ENCODE measurements at places on chromosomes 2 and 18.

DNA sequence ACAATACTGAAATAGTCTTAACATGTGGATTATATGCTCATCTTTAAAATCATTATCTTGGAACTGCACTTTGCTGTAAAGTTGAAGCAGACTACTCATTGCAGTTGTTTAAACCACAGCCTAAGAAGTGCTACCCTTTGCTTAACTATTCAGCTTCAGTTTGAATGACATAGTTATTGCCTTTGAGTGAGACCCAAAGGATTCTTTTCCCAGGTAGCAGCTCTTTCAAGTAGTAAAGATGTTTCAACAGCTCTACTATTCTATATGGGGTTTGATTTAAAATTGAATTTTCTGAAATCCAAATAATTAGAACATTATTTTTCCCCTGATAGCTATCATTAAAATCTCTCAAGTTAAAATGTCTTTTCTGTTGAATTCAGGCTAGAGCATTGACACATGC, 1.1 kb downstream of the SCG2 start:
- DNase-seq: no peak

DNA sequence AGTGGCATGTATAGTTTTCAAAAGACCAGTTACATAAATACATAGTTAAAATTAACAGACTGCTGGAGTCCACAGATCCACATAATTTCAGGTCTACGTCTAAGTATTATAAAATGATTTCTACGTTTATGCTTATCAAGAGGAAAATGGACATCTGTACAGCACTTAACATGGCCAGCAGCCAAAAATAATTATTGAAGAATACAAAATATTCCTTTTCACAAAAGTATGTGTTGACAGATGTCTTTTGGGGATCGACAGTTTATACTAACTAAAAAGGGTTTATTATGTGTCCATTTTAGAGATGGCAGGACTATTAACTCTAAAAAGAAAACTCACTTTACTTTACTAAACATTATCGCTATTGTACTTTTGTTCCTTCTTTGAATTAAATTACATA, 112.9 kb upstream of the RNU4ATAC start:
- DNase-seq: no peak

DNA sequence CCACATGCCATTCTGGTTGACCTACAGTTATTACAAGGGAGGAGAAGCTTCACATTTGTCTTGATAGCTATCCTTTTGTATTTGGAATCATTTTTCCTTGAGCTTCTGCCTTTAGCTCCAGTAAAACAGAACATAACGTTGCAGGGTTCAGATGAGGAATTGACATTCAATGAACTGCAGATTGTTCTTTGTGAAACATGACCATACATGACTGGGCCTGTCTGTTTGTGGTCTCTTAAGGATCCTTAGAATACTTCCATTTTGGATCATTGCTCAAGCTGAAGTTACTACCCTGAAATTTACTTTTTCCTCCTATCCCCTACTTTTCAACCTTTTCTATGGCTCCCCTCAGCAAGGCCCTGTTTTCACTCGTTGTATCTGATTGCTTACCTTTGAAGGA, 1281.7 kb upstream of the CELF4 start:
- DNase-seq: no peak

- DNase-seq: no peak
Measured at GRCh38 chr2:228673876-228674554, 492.5 kb upstream of the SPHKAP start.

DNA sequence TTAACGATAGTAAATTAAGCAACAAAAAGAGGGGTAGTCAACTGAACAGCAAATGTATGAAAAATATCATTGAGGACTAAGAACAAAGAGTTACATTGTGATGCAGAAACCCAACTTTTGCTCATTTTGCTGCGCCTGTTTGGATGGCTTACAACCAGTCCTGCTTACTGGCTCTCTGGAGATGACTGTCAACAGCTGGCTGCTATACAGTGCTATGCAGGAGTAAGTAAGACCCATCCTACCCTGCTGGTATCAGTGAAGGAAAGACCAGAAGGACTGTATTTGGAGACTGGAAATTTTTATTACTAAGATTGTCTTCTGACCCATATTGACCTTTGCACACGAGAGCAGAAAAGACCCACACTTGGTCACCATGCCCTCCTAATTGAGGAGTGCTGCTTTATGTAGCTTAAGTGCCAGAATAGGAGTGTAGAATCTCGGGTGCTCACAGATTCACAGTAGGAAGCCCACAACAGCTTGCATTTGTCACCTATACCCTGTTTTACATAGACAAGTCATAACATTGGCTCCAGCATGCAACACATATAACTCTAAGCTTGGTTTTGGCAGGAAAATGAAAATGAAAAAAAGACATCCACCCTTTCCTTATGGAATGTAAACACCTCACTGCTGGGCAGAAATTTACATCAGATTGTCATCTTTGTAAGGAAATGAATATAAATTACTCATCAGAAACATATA, 1915.0 kb upstream of the CELF4 start:
- no peak for DNase-seq

- no peak for DNase-seq
Measured at GRCh38 chr18:2411381-2411960, 159.8 kb downstream of the METTL4 start.

- no peak for DNase-seq
Measured at GRCh38 chr2:12099374-12099773, 352.9 kb downstream of the LPIN1 start.

- DNase-seq: no peak
Measured at GRCh38 chr2:3617198-3617890, 22.4 kb downstream of the COLEC11 start.

DNA sequence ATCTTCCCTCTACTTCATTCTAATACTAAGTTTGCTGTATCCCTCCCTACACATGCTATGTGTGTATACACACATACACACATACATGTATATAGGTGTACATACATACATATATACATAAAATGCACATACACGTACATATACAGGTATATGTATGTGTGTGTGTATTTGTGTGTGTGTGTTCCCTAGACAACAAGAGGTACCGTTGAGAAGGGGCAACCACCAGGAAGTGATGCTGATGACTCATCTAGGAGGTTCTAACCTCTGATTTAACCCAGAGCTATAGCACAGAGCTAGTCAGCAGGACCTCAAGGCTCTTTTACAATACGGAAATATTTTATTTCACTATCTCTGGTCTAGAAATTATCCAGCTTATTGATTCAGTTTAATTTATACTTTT, 139.2 kb downstream of the LAMA3 start:
- no peak for DNase-seq

GRCh38 chr18:9517869-9518268, 42.6 kb downstream of the RALBP1 start:
- DNase-seq: no peak

- no peak for DNase-seq
Measured at GRCh38 chr2:204201507-204201906, 264.9 kb downstream of the ICOS start.
